ENCODE measurements at places on chromosomes 4 and X.

DNA sequence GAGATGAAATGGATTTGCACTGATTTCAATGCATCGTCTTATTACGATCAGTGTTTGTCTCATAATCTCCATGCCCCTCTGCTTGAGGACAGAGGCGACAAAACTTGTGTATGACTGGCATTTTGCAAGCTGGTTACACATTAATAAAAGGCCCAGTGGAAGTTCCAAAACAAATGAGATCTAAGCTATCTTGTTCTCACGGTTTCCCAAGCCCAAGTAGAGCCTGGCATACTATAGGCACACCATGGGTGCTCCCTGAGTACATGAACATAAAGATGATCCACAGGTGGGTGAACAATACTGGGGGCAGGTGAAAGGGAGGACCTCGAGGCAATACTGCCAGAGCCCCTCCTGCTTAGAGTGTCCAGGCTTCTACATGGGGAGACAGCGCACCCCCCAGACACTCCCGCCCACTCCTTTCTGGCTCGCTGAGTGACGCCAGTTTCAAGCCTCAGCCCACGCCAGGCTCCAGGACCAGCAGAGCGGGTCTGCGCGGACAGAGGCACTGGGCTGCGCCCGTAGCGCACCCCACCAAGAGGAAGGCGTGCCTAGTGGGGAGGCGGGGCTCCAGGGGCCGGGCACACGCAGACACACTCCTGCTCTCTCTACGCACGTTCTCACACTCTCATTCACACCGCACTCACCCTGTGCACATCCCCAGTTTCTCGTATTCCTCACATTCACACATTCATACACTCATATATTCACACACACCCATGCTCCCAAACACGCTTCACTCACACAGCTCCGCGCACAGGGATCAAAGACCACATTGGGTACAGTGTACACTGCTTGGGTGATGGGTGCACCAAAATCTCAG is 8.9 kb upstream of the GSX2 start:
- peak; percentile 36 for DNase-seq

DNA sequence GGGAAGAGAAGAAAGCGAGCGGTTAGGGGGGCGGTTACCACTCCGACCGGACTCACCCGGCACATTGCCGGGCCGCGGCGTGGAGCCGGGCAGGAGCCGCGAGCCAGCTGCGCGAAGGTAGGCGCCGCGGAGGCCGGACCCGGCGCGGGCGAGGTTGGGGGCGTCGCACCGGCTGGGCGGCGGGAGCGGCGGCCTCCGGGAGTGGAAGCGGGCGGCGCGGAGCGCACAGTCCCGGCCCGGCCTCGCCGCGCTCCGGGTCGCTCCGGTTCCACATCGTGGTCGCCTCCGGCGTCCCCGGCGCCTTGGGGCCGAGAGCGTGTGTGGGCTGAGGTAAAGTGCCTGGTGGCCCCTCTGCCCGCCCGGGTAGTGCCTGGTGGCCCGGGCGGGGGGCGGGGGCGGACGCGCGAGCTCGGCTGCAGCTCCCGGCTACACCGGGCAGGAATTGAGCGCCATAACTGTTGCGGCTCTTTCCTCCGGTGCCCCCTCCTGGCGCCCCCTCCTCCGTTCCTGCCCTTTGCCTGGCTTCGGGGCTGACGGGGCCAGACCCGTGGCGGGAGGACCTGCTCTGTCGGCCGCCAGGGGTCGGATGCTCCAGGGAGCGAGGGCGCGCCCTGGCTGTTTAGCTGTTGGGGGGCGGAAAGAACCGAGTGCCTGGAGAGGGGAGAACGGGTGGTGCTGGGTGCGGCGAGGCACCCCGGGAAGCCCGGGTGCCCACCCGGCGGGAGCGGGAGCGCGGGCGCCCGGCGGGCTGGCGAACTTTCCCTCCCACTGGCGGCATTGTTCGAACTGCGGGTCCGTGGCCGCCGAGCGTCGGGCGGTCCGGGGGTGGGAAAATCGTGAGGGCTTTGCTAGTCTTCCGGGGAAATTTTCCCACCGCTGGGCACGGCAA is 626 bp downstream of the JADE3 start:
- DNase-seq: peak; percentile 46

DNA sequence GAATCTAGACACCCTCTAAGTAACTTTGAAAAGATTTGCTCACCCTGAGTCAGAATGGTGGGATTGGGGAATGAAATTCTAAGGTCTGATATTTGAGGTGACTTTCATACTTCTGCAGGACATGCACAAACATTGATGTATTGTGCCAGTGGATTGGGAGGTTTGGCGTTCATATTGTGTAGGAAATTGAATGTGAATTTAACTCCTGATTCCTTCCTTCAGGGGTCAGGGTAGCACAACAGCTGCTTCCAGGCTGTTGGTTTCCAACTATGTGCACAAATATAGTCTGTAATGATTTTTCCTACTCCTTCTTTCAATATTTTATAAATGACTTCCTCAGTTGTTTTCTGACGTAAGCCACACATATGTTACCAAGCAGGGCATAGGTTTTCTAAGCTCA is 3.1 kb downstream of the IL1RAPL1 start:
- no peak for DNase-seq

GRCh38 chr4:152534541-152535359 is 1.1 kb downstream of the FBXW7 start:
- DNase-seq: peak; percentile 38

- no peak for DNase-seq
Observed at GRCh38 chrX:11119313-11119943, 8.3 kb downstream of the HCCS start.

DNA sequence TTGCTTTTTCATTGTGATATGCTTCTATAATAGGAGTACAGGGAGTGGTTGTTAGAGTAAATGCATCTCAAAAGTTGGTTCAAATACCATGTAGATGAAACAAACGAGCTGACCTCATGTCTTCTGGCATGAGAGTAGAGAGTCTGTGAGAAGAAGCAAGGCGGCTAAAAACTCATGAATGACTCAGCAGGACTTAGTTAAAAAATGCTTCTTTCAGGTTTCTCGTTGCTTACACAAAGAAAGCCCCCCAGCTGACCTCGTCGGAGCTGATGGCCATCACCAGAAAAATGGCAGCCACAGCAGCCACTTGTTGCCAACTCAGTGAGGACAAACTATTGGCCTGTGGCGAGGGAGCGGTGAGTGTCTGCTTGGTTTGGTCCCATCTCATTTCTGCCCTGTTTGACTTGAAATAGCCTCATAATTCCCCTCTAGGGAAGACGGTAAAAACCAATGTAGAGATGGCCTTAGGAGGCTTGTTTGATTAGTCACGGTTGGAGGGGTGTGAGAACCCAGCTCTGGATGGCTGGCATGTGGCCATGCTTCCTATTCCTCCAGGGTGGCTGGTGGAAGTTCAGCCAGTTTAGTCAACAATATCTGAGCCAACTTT is 14.5 kb downstream of the AFP start:
- peak; percentile 8 for DNase-seq

- DNase-seq: no peak
Observed at GRCh38 chr4:62250100-62250499, 1050.0 kb downstream of the ADGRL3 start.

DNA sequence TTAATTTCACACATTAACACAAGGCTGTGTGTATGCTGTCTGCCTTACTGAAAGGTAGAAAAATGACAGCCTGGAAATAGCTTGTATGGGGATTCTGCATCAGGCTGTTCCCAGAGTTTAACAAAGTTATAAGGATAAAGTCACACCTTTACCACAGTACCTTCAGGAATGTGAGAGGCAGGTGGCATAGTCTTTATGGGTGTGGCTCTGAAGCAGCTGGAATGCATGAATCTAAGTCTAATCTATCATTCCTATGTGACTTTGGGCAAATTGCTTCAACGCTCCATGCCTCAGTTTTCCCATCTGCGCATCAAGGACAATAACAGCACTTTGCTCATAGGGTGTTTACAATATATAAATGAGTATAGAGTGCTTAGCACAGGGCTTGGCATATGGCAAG is 84.2 kb upstream of the EGFL6 start:
- no peak for DNase-seq

DNA sequence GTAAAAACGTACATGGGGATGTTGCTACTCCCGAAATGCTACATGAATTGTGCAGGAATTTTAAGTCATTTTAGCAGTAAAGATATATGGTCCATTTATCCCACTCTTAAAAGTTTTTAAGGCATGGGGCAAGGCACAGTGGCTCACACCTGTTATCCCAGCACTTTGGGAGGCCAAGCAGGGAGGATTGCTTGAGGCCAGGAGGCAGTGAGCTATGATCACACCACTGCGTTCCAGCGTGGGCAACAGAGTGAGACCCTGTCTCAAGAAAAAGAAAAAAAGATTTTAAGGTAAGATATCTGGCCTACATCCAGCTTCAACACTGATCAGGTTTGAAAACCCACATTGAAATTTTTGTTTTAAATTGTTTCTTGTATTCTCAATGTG is 1.2 kb upstream of the SEC24D start:
- no peak for DNase-seq

- no peak for DNase-seq
Observed at GRCh38 chr4:19239565-19239964, 1012.1 kb upstream of the SLIT2 start.

DNA sequence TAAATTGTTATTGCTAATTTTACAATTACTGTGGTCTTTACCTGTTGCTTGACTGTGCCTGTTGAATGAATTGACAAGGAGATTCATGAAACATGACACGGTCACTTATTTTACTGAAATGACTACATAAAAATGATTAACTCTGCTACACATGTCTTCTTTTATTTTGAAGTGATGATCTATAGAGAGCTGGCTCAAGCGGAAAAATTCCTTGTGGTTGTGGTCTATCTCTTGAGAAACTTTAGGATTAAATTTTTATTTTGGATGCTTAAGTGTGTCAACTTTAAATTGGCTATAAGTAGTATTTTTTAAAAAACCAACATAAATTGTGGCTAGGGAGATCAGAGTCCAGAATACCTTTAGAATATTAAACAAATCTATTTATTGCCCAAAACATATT is 131.8 kb upstream of the PITX2 start:
- DNase-seq: no peak

DNA sequence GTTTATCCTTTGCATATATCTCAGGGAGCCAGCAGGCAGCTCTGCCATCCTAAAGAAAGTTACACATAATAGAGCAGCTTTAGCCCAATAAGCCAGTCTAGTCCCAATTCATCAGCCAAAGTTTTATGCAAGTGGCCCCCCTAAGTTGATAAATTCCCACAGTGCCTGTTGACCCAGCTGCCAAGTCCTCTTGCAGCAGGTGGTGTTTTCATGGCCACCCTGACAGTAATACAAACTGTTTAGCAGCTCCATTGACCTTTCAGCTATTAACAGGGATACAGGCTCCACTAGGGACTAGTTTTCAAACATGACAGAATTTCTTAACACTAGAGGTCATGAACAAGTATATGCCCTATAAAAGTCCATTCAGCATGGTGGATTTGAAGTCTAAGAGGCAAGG is 77.5 kb downstream of the HHIP start:
- no peak for DNase-seq

DNA sequence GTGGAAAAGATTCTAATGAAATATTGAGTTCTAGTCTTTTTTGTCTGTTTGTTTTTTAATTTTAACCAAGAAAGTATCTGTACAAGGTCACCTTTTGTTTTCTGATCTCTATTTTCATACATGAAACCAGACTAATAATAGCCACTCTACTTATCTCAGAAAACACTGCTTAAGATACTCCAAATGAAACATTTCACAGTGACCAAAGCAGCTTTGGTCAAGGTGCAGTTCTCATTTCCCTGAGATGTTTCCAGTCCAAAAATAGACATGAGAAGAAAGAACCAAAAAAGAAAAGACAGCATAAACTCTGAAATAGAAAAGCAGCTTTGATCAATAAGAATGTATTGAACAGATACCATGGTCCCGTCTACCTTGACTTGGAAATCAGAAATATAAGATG is 782.8 kb downstream of the RAB28 start:
- DNase-seq: no peak

DNA sequence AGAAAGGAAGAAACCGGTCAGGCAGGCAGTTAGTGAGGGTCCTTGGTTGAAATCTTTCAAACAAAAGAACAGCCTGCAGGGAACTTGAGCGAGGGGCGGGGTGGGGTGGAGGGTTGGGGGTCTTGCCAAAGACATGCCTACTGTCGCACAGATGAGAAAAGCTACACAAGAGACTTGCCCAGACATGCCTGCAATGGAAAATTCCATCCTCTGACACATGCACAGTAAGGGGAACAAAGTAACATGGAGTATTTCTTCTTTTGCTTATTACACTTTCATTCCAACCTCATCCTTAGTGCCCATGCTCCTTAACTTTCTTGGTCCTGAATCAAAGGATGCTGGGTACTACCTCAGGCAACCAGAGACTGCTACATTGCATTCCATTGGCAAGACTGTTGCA is 1491.2 kb downstream of the STIM2 start:
- no peak for DNase-seq

DNA sequence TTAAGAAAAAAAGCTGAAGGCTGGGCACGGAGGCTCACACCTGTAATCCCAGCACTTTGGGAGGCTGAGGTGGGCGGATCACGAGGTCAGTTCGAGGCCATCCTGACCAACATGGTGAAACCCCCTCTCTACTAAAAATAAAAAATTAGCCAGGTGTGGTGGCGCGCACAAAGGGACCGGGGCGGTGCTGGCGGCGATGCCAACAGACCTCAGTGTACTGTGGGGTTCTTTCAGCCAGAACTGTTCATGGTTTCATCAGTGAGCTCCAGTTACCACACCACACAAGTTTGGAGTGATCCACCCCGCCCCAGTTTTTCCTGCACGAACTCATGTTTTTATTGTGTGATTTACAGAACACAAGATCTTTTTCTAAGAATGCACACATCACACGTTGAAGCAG is 21.2 kb upstream of the IRAK1 start:
- DNase-seq: no peak

DNA sequence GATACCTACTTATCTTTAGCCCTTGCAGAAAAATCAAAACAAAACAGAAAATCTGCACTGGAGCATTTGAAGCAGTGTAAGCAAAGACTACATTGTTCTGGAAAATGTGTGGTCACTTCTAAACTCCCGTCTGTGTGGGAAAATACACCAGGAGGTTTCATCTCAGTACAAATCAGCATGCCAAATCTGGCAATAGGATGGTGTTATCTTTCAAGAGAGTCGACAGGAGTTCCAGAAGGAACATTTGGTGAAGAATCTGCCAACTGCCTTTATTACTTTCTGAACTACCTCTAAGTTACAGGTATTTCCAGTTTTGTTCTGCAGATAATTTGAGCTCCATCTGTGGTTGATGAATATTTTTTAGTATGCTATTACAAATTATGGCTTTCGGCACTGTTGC is 1348.0 kb downstream of the RAPGEF2 start:
- no peak for DNase-seq

DNA sequence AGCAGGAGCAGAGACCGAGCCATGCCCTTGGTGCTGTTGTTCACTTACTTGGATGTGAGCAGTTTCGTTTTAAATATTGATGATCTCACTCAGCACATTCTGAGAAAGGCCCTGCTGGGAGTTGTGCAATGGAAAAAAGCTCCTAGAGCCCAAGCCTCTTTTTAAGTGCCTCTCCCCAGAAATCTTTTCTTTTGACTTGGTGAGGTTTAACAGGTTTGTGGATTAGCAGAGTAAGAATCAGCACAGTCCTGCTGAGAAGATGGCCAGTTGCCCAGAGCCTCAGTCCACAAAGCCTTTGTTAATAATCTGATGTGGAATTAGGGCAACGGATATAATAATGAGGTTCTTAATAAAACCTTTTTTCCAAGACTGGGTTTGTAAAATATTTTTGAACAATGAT is 157.5 kb upstream of the ATP6AP2 start:
- DNase-seq: no peak

All from K562 (cell line).